ENCODE measurements at places on chromosomes 7 and 10.

DNA sequence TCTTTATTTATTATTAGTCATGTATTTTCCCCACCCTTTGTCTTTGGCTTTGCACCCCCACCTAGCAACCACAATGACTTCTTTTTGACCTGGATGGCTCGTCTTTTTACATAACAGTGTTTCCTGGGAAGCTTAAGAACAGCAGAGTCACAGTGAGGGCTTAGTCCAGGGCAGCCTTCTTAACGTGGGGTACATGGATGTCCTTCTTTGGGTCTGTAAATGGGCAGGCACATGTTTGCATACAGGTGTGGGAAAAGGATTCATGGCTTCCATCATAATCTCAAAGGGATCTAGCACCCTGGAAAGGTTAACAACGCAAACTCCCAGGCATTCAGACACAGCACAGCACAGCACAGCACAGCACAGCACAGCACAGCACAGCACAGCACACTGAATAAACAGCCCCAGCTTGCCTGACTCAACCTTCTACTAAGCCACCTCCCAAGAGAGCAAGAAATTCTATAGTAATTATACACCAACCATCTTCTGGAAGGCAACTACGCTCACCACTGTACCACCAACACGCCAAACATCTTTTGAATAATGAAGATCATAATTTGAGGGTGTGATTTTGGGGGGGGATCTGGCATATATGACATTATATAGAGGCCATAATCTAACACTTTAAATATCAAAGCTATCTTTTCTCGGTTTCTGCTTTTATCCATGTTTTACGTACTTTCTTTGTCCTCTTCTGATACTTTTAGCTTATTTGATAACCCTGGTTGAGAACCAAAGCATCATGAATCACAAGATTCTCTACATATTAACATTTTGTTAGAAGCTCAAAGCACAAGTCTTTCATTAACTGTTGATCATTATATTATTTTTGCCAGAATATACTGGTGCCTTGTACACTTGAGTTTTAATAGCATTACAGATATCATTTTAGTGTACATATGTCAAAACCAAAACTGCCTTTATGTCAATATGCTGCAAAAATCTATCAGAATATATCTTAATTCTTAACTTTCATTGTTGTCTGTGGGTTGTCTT, 177.2 kb upstream of the KLF14 start:
- DNase-seq = no peak

GRCh38 chr7:4738711-4739527, 36.5 kb upstream of the AP5Z1 start:
- DNase-seq = no peak

GRCh38 chr7:124662937-124663336, 102.7 kb downstream of the GPR37 start:
- no peak for DNase-seq

- DNase-seq = no peak
Observed at GRCh38 chr10:103580011-103580410, 86.5 kb downstream of the NEURL1 start.

DNA sequence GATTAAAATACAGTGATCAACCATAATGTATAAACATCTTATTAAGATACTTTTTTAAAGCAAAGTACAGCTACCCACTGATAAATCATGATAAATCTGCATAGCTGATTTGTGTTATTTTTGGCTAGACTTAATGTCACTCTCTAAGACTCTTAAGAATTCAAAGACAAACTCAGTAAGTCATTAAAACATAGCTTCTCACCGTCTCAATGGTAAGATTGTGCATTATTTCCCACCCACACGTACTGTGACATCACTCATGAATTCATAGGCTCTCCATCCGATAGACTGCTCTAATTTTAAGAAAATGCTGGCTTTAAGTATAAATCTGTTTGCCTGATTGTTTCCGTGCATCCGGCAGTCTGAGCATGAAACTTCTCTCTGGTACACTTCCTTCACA, 266.1 kb downstream of the GLI3 start:
- DNase-seq = no peak

GRCh38 chr7:100081535-100082102, at the start of gene ZNF3:
Gene ZNF3, minus strand, starts transcription at chr7:100081723. Its CDS starts 4,366 bp downstream, at chr7:100077357.
- DNase-seq = peak; percentile 97

- DNase-seq = no peak
Observed at GRCh38 chr7:43625453-43625852, 42.5 kb downstream of the STK17A start.

DNA sequence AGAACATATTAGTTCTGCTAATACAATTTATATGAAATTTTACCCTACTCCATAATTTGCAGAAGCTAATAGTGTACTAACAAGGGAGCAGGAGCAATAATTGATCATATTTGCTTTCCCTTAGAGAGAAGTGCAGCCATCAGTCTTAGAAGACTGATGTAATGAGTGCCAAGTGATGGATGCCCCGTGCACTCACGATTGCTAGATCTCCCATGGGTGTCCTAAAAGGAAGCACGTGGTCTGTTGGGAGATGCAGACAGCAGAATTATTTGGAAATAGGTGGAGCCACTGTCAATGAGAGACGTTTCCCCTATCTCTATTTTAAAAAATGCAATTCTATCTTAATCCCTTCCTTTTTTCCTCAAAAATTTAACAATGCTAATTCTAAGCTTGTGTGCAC, 772.2 kb upstream of the C7orf33 start:
- DNase-seq = no peak

All from stimulated activated CD8-positive, alpha-beta memory T cell treated with anti-CD3 and anti-CD28 coated beads, Interleukin-15, amount 100 ng/mL, for 4 hours (primary cell).